Fibroblast of skin of left quadriceps (primary cell): ENCODE measurements at places on chromosomes 1 and 21.

- DNase-seq, result no peak
These were observed 117.2 kb upstream of the KCNJ15 start for GRCh38 chr21:38139380-38140168.

GRCh38 chr1:244634546-244634945, 18.4 kb upstream of the DESI2 start:
- DNase-seq, result no peak

GRCh38 chr21:42847051-42847707, 32.2 kb downstream of the WDR4 start:
- DNase-seq, result no peak

- no peak for DNase-seq
These were observed 244.0 kb upstream of the VAMP3 start for GRCh38 chr1:7526867-7527732.
